Esophagus squamous epithelium (tissue), 5 donors: ENCODE measurements at places on chromosomes 12 and 14. TPM values are rescaled to one million over a fixed set of nuclear protein-coding genes. Genes with fewer than 3 reads are reported as not detected.

GRCh38 chr12:53052419-53053217 is 2.8 kb downstream of the TNS2 start:
- peak overlapping the region; percentile 84 for H3K4me3 ChIP-seq
- H3K36me3 ChIP-seq, result peaks cover 7% of the 10 kb centered on the region
- no peaks in the 10 kb centered on the region for H3K27me3 ChIP-seq
- peak overlapping the region; percentile 93 for H3K27ac ChIP-seq

CLEC4E gene
- total RNA-seq, result 0.44 TPM

HRK gene
- 0.23 TPM for total RNA-seq

DNA sequence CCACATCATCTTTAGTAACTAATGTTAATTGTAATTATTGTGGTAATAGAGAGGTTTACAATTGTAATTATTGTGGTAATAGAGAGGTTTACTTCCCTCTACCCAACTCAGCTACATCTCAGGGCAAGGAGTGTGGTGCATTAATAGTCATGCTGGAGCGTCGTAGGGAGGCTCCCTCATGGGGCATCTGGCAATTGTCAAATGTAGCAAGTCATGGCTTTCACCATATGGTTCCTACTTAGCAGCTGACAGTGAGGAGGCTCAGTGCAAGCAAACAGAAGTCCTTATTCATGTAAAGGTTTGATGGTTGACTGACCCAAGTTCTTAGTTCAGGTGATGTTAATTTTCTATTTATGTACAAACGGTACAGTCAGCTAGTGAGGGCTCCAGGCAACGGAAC is 1012.0 kb downstream of the FLRT2 start:
- no peaks in the 10 kb centered on the region for H3K4me1 ChIP-seq
- no peak overlapping the region for H3K27ac ChIP-seq
- no peak overlapping the region for H3K4me3 ChIP-seq
- no peak for DNase-seq
- H3K27me3 ChIP-seq, result no peaks in the 10 kb centered on the region

CLEC12A gene
- 0.64 TPM for total RNA-seq

SLC6A15 gene
- total RNA-seq, result 9.9 TPM

- no peak overlapping the region for H3K4me3 ChIP-seq
- no peak for DNase-seq
- peaks cover 10% of the 10 kb centered on the region for H3K27me3 ChIP-seq
- no peak overlapping the region for H3K27ac ChIP-seq
- H3K36me3 ChIP-seq, result no peaks in the 10 kb centered on the region
- H3K4me1 ChIP-seq, result peaks cover 36% of the 10 kb centered on the region
Observed at GRCh38 chr12:104280717-104281458, 22.7 kb upstream of the EID3 start.
